Caudate nucleus (tissue), 63 donors: ENCODE measurements at places on chromosomes 11 and 22.
A peak's percentile ranks its signal among the peaks of the same experiment; 100 is the strongest.

GRCh38 chr11:131538322-131538721 lies 167.9 kb downstream of the NTM start:
- no peak for DNase-seq

- DNase-seq: peak; percentile 46
These were observed 8.6 kb downstream of the MRPL11 start for GRCh38 chr11:66429983-66430602.

DNA sequence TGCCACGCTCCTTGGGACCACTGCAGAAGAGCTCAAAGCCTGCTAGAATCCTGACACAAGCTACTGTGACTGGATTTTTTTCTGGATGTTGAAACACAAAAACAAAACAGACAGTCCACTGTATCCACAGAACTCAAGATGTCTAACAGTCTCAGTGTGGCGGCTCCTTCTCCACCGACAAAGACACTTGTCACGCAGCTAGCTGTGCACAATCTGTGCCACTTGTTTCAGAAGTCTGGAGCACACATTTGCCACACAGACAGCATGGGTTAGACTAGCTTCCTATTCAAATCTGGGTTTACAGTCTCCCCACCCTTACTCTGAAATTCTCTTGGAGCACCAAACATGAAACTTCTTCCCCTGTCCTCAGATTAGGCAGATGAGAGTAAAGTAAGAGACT lies 99.2 kb downstream of the GALNT18 start:
- no peak for DNase-seq

GRCh38 chr11:57434640-57435546 lies 8.0 kb upstream of the SLC43A3 start:
- no peak for DNase-seq

- DNase-seq: no peak
These were observed 20.7 kb downstream of the CDKN1C start for GRCh38 chr11:2864901-2865300.

- no peak for DNase-seq
These were observed 26.3 kb upstream of the GNB1L start for GRCh38 chr22:19880786-19881569.

GRCh38 chr22:17475318-17476230 lies 87.7 kb upstream of the SLC25A18 start:
- no peak for DNase-seq

DNA sequence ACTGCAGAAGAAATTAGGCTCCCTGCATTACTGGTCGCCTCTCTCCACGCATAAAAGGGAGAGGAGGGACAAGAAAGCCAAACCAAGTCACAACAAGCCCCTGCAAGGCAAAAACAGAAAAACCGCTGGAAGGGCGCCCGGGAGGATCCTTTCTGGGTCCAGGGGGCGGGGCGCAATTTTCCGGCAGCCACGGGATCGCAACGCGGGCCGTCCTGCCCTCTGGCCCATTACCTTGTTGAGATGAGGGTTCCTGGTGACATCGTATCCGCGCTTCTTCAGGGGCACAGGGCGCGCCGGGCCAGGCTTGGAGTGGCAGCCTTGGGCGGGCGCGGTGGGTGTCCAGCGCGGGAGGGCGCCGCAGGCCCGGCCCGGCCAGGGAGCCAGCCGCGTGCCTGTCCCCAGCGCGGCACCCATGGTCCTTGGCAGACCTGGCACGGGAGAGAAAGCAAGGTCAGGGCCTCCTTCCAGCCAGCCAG lies 847 bp downstream of the ME3 start:
- peak; percentile 79 for DNase-seq

DNA sequence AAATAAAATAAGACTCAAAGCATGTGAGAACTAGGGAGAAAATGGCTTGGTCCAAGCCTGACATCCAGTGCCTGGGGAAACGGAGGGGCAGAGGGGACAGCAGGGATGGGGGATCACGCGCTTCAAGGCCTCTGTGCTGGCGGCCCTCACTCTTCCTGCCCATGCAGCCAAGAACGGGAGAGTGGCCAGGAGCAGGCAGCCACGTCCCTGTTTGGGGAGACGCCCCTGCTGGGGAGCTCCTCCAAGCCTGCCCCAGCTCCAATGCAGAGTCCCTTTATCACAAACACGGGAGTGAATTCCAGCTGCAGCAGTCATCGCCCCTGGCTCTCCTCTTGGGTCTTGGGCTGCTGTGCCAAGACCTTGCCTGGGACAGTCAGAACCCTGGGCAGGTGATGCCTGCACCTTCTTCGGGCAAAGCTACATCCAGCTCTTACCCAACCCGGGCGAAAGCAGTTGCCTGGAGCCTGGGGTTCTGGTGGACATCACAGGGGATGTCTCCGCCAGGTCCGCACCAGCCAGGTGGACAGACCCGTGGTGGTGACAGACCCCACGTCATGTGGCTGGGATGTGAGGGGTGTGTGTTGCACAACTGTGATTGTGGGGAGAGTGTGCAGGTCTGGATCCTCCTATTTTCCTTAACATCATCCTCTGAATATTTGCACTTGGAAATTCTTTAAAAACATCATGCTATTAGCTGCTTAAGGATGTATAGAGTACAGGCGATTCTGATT lies 1391.3 kb downstream of the BRD1 start:
- no peak for DNase-seq

DNA sequence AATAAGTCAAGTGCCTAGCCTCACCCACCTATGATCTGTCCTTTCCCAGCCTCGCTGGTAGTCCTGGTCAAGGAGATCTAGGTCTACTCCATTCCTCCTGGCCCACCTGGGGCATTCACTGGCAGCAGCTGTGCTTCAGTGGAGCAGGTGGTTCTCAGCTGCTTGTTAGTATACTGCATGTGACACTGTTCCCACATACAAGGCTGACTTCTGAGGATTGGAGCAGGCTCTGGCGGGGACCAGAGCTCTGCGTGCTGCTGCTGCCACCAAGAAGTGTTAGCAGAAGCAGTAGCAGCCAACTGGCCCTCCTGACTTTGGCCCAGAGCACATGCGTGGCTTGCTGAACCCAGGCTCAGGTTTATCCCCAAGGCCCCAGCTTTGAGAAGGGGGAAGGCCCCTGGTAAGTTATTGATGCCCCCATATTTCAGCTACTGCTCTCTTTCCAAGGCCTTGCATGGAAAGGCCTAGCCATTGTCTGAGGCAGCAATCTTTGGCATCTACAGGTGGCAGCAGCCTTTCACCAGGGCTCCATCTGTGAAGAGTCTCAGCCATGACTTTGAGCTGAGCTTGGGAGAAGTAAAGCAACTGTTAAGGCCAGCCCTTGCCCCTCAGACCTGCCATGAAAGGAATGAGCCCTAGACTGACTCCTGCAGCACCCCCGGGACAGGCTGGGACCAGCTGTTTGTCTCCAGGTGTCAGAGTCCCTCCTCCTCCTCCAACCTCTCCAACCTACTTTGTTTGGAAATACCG lies 26.5 kb downstream of the ARHGAP1 start:
- no peak for DNase-seq

DNA sequence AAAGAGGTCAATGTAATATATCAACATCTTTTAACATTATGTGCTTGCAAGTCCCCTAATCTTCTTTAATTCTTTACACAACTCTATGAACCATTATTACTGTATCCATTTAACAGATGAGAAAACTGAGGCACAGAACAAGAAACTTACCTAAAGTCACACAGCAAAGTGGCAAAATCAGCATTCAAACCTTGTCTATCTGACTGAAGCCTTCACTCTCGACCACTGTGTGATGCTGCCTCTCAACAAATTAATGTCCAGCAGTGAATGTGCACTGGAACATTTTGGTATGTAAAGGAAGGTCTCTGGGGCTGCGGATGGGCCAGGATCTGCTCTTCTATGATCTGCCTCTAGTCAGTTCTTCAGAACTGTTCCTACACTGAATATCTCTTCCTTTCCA lies 42.1 kb downstream of the PRCP start:
- DNase-seq: no peak

GRCh38 chr11:6611092-6611962 lies 689 bp downstream of the TAF10 start:
- DNase-seq: no peak

DNA sequence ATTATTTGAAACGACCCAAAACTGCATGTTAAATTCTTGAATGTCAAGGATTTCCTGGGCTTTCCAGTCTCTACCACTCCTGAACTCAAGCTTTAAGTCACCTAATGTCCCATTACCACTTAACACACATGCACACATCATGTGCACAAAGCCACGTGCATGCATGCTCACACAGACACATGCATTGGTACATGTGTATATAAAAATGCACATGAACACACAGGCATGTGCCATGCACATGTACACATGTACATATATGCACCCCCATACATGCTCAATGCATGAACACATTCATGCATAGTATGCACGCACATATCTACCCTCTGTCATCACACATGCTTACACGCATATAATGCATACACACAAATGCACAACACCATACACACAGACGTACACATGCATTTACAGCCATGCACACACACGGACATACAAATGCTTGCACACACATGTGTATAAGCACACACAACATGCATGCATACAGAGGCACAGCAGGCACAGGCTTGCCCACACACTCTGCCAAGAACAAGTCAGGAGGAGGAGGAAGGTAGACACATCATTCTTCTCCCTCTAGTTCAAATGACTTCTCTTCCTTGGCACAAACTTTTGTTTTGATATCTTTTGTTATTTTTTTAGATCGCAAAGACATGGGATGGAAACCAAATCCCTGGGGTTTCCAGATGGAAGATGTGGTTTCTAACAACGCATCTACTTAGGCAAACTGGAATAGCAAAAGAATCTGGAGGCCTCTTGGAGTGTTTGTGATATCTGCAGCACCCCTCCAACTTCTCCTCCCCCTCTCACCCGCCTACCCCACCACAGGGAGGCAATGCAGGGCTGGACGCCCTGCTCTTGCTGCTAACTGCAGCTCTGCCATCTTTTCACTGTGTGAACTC lies 24.6 kb downstream of the RASD2 start:
- no peak for DNase-seq

GRCh38 chr22:33255791-33256190 lies 197.6 kb upstream of the SYN3 start:
- no peak for DNase-seq

DNA sequence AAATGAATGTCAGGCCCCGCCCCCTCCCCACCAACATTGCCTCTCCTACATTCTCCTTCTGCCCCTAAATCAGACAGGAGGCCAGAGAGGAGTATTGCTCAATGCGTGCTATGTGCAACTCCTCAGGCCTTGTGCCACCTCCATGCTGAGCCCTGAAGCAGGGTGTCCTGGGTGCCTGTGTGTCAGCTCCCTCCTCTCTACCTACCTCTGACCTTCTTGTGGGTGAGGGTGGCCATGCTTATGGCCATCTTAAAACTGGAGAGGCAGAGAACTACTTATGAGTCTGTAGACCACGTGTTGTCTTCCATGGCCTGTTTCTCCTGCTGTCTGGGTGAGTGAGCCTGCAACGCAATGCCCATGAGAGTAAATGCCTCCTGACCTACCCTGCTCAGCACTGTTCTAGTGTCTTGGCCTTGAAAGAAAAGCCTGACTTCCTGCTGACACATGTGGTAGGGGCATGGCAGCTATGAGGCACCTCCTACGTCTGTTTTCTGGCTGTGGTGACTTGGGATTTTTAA lies 10.5 kb downstream of the MCAM start:
- DNase-seq: no peak

DNA sequence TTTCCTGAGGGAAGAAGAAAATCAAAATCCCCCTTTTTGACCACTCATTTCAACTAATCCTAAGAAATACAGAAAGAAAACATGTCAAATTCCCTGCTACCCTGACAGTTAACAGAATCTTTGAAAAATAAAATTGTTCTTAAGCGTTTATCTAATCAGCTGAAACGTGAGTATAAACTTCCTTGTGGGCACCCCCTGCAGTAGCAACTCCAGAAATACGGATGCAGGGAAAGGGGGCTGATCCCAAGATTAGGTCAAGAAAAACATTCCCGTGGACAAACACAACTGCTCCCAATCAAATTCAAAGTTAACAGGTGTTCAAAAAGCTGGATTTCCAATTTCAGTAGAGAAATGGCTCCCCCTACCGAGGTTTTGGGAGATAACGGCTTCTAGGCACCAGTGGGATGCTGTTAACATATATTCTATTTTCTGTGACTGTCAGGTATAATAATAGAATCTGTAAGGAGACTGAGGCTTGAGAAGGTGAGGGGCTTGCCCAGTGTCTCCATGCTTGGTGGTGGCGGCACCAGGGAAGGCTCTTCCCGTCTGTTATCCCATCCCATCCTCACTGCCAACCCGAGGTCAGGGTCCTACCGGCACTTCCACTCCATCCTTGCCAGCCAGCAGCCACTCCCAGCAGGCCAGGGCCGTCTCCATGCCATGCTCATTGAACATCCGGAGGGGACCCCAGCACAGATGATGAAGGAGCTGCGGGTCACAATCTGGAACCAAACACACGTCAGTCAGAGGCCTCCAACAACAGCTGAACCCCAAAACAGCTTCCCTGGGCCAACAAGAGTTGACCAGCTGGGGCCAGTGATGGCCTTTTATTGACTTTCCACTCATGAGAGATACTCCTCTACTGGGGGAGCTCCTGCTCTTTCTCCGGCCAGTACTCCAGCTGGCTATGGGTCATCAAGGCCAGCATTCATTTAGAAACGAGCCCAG lies 32.0 kb upstream of the SERPIND1 start:
- no peak for DNase-seq

- DNase-seq: no peak
These were observed 36.7 kb upstream of the EIF3D start for GRCh38 chr22:36565686-36566085.

- DNase-seq: no peak
These were observed 47.8 kb upstream of the ALX4 start for GRCh38 chr11:44357711-44358110.

- DNase-seq: no peak
These were observed 8.5 kb downstream of the DCHS1 start for GRCh38 chr11:6646918-6647679.

DNA sequence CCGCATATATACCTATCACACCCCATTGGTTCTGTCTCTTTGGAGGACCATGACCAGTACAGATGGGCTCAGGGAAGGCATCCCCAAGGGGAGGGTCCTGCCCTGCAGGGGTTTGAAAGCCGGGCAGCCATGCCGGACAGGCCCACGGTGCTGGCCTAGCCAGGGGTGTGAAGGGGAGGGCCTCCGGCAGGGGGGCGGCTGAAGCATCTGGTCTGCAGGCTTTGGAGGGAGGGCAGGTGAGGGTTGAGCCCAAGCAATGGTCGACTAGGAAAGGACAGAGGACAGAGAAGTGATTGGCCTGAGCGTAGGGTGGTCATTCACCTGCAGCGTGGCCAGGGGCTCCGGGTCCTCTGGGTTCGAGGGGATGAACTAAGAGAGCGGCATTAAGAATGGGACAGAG lies 11.2 kb upstream of the CTSD start:
- DNase-seq: no peak

DNA sequence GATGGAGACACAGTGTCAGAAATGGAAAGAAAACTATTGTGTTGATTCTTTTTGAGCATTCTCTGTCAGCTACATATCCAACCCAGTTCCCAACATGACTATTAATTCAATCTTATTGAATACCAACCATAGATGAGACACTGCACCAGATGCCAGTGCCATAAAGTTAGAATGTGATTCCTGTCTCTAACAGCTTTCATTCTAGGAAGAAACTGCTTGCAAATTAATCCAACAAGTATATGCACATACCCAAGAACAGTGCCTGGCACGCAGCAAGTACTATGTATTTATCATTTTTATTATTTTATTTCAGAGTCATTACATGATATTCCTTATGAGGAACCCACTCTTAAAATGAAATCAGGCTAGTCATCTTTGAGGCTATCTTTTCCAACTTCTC lies 34.5 kb downstream of the SLC5A12 start:
- no peak for DNase-seq

- DNase-seq: no peak
These were observed 12.2 kb downstream of the PAAF1 start for GRCh38 chr11:73889019-73889418.

GRCh38 chr22:24142241-24142640 lies 39.0 kb upstream of the SUSD2 start:
- DNase-seq: no peak

- DNase-seq: no peak
These were observed 29.4 kb upstream of the PISD start for GRCh38 chr22:31691408-31691807.
